ENCODE measurements at places on chromosomes 3 and 15.

DNA sequence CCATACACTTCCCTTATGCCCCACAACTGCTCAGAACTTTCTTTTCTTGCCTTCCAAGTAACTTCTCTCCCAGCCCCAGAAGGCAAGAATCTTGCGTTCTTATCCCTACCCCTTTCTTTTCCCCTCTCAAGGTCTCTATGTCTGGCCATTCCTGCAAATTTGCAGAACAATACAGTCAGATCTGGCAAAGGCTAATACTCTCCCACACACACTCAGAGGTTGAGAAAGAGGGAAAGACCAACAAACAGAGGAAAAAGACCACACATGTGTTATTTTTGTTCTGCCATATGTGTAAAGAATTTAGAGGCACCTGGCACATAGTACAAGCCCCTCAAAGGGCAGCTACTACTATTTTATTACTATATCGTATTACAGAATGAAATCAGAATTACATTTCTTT lies 25.7 kb downstream of the GJD2 start:
- DNase-seq: no peak

GRCh38 chr3:120304616-120305015 lies 19.6 kb upstream of the GPR156 start:
- DNase-seq: no peak

- no peak for DNase-seq
These were observed 19.0 kb downstream of the PAK6 start for GRCh38 chr15:40257656-40258450.

DNA sequence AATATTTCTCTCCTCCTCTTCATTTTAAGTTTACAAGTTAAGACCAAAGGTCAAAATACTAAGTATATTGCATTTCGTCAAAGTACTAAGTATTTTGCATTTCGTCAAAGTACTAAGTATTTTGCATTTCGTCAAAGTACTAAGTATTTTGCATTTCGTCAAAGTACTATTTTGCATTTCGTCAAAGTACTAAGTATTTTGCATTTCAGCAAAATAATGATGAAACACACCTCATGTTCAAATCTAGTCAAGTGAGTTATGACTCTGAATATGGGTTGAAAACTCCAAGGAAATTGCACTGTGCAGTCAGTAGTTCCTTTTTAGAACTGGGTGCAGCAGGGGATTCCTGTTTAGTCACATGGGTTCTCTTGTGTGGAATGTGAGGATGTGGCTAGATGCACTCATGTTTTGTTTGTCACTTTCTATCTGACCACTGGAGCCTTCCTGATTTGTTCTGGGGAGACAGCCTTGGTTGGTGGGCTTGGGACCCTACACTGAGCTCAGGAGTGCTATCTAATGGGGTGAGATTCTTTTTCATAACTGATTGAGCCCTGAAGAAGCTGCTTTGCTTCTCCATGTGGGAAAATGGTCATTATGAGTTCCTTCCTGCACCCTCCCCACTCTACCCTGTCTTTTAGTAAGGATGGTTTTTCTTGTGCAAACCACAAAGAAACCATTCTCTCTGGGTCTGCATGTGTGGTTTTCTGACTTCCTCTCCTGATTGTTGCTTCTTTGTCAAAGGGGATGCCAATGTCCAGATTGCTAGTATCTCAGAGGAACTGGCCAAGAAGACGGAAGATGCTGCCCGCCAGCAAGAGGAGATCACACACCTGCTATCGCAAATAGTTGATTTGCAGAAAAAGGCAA lies 73.4 kb downstream of the CCK start:
- peak; percentile 75 for DNase-seq

- no peak for DNase-seq
These were observed 412.7 kb upstream of the ZNF717 start for GRCh38 chr3:76198086-76198485.

- DNase-seq: peak; percentile 65
These were observed 3.2 kb downstream of the PTPRG start for GRCh38 chr3:61564395-61565059.

DNA sequence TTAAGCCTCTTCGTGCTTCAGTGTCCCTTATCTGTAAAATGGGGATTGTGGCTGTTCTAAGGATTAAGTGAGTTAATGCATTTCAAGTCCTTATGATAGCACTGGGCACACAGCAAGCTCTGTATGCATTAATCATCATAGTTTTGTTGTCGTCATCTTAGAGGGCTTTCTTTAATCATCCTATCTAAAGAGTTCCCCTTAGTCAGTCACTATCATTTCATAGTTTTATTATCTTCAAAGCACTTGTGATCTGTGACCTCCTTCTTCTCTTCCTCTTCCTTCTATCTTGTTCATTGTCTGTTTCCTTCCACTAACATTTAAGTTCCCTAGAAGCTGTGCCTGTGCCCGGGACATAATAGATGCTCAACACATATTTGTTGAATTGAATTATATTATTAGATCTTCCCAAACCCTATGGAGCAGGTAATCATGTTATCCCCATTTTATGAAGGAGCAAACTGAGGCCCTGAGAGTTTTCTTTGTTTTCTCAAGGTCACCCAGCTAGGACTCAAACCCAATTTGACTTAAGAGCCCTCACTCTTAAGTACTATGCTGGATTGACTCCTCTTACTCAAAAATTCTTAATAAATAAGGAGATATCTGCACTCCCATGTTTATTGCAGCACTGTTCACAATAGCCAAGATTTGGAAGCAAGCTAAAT lies 24.1 kb downstream of the DUOX2 start:
- no peak for DNase-seq

GRCh38 chr15:69729167-69729748 lies 276.6 kb downstream of the RPLP1 start:
- no peak for DNase-seq

DNA sequence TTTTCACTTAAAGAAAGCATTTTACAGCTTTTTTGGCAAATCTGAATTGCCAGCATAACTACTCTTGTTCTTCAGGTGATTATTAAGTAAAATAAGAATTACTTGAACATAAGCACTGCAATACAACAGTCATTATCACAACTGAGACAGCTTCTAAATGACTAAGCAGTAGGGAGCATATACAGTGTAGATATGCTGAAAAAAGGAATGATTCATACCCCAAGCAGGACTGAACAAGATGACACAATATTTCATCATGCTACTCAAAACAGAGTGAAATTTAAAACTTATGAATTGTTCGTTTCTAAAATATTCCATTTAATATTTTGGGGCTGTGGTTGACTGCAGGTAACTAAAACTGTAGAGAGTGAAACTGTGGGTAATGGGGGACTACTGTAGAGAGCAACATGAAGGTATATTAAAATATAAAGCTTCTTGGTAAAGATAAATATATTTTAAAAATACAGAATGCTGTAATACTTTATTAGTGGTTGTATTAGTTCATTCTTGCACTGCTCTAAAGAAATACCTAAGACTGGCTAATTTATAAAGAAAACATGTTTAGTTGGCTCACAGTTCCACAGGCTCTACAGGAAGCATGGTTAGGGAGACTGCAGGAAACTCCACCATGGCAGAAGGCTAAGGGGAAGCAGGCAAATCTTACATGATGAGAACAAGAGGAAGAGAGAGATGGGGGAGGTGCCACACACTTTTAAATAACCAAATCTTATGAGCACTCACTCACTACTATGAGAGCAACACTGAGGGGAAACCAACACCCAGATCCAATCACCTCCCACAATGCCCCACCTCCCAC lies 84.8 kb downstream of the DCLK3 start:
- DNase-seq: no peak

- DNase-seq: no peak
These were observed 79.3 kb downstream of the NEK10 start for GRCh38 chr3:27289769-27290413.

- DNase-seq: peak; percentile 87
These were observed 12.1 kb upstream of the RTP2 start for GRCh38 chr3:187714404-187714979.

GRCh38 chr3:65886391-65886790 lies 152.3 kb downstream of the MAGI1 start:
- no peak for DNase-seq

DNA sequence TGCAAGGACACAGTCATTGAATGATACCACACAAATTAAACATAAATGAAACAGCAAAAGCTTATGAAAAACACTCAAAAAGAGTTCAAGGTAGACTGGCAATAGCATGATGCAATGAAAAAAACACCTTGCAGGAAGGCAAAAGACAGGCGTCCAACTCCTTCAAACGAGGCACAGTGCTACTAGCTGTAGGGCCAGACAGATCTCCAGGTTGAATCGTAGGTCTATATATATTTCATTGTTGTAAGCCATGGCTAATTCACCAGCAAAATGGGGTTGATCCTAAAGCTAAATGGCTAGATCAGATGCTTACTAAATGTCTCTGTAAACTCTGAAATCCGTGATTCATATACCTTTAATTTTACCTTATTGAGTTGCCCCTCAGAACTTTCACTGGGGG lies 94.2 kb downstream of the THRB start:
- no peak for DNase-seq

DNA sequence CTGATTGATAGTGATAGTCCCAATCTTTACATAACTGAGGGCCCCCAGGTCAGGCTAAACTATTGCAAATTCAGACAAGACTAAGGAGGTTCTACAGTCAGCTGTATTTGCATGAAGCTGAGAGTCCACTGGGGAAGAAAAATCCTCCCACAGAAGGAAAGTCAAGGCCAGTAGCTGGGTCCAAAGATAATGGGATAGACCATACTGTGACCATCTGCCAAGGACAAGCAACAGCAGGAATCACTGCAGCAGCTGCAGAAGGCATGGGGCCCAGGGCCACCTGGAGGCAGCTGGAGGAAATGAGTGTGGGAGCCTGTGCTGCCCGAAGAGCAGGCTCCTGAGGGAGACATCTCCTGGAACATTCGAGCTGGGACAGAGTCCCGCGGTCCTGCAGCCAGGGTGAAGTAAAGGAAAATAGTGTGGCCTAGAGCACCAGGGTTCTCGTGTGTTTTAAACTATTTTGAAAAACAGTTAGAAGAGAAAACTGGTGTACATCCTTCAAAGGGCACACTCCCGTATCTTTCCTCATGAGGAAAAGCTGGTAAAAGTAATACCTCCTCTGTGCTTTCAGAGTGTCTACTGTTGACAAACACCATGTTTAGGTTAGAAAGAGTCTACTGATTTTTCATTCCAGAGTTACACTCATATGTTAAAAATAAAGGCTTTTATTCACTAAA lies 13.2 kb upstream of the TMEM212 start:
- peak; percentile 80 for DNase-seq

DNA sequence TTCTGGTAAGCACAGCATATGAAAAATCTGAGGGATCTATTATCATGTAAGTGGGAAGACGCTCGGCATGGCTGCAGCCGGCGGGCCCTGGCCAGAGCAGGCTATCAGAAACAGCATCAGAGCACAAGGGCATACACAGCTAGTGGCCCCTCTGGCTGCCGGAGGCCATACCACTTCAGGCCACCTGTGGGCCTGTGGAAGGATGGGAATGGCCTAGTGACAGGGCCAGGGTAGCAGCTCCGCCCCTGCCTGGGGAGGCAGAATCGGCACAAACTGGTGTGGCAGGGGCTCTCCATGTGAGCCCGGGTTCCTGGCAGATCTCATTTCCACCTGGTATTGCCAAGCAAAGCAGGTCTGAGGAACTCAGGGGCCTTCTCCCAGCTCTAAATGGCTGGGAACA lies 46.4 kb downstream of the SH3BP5 start:
- no peak for DNase-seq

GRCh38 chr3:11991751-11992150 lies 12.4 kb upstream of the SYN2 start:
- no peak for DNase-seq

GRCh38 chr3:41920406-41920965 lies 41.4 kb downstream of the ULK4 start:
- DNase-seq: no peak

GRCh38 chr3:112297714-112298113 lies 3.7 kb upstream of the SLC9C1 start:
- no peak for DNase-seq

DNA sequence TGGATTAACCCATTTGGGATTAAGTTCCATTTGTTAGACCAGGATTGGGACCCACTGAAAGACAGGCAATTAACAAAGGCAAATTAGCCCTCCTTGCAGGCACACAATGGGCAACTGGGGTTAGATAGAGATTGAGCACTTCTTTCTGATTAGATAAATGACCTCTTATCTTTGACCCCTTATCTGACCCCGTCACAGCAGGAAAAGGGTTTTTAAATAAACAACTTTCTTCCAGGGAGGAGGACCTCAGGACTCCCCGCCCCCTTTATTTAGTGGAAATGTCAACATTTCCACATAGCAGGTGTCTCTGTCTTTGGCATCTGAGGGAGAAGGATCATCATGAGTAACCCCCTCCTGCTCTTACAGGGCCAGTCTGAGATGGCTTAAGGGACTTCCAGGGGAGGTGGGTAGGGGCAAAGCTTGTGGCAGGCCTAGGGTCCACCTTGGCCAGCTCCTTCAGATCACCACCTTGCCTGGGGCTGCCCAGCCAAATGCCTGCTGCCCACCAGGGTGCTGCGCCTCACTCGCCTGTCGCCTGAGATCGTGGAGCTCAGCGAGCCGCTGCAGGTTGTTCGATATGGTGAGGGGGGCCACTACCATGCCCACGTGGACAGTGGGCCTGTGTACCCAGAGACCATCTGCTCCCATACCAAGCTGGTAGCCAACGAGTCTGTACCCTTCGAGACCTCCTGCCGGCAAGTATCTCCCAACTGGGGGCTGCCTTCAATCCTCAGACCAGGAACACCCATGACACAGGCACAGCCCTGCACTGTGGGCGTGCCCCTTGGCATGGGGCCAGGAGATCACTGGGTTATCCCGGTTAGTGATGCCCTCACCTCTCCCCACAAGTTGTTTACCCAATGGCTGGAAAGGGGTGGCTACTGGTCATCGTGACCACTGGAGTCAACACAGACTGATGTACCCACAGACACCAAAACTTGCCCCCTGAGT lies 2.6 kb upstream of the WDR6 start:
- DNase-seq: no peak

GRCh38 chr3:184669578-184669977 lies 42.3 kb downstream of the MAGEF1 start:
- no peak for DNase-seq

DNA sequence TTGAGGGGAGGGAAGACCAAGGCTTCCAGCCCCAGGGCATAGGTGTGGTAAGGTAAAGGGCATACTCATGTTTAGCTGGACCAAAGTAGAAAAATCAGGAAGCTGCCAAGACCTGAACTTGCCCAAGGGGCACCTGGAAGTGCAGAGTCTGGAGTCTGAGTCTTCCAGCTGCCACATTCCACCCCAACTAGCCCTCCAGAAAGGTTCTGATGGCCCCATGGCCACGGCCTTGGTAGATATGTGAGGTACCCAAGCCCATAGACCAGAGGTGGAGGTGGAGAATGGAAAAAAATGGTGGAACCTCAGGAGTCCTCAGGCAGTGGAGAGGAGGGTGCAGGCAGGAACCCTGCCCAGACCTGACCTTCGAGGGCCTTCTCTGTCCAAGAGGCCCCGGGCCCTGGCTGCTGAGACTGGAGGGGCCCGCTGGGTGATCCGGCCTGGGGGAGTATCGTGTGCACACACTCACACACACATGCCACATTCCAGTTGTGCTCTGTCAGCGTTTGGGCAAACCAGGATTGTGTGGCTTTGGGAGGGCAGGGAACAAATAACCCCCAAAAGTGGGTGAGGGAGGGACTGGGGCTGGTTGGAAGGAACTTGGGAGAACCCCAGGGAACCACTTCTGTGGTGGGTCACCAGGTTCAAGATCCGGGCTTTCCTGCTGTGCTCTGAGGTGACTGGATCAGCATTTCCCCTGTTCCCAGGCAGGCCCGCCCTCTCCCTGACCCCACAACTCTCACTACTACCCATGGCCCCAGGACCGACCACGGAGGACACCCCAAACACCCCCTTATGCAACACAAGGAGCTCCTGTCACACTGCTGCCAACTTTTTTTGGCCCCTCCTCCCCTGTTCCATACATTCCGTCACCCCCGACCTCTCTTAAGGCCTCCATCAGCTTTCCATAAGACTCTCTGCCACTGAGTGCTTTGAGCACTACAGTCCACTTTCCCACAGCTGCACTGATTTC lies 11.6 kb downstream of the MYL3 start:
- no peak for DNase-seq

All from Ammon's horn (tissue), 1 donor.